ENCODE measurements at places on chromosomes 1 and 21.

- peak; percentile 97 for DNase-seq
Observed at GRCh38 chr1:245599371-245600174, 444.8 kb downstream of the KIF26B start.

- no peak for DNase-seq
Observed at GRCh38 chr1:157806431-157807149, 13.3 kb downstream of the FCRL1 start.

DNA sequence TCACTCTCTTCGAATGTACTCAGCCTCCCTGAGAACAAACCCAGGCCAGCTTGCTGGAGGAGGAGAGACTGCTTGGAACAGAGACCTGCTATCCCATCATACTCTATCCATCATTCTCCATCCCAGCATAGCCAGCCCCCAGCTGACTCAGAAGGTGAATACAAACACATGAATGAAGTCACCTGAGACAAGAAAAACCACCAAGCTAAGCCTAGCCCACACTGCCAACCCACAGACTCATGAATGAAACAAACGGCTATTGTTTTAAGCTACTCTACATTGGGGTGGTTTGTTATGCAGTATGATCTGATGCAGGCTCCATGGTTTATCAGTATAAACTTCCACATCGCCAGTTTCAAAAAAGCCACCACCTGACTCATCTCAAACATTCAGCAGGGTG, 395.6 kb downstream of the SETD4 start:
- no peak for DNase-seq

GRCh38 chr1:233675893-233676292, 62.0 kb downstream of the KCNK1 start:
- DNase-seq: no peak

DNA sequence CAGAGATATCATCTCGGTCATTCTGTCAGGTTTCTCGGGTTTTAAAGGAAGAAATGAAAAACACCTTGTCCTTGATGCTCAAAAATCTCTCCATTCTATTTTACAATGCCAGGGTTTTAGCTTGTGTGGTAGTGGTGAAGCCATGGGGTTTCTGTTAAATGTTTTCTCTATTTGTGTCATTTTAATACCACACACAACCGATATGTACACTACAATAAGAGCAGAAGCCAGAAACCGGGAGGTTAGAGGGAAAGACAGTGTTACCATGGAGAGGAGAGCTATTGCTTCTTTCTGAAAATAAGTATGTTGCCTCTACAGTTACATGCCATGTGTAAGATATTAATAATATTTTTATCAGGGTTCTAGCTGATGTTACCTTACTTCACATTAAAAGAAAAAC, 2.8 kb downstream of the SLC35D1 start:
- DNase-seq: no peak

DNA sequence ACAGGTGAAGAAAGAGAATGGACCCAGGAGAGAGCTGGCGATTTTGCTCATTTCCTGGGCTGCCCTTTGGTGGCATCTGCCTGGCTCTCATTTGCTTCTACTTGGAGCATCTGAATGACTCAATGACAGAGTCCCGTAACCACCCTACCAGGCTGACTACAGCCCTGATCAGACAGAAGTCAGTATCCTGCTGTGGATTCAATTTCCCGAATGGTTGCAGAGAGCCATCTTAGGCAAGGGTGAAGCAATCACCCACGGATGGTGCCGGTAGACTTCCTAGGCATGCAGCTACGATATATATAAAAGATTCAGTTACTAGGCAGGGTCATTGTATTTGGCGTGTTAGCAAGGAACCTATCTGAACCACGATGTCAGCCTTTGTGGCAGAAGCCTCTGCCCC, 10.2 kb downstream of the AJAP1 start:
- DNase-seq: peak; percentile 53

- DNase-seq: no peak
Observed at GRCh38 chr21:43869486-43870325, 4.7 kb downstream of the AGPAT3 start.

Data from EH (cell line).